ENCODE measurements at places on chromosomes 6 and 20. TPM values are rescaled to one million over a fixed set of nuclear protein-coding genes. Genes with fewer than 3 reads are reported as not detected.

Gene MROH8
- total RNA-seq = 3.6 TPM

Gene PPP2R5D
- 52.3 TPM for total RNA-seq

Gene CST3
- 383 TPM for total RNA-seq

Gene LIME1
- total RNA-seq = 9.3 TPM

Gene SEMG1
- not detected for total RNA-seq

Gene CBLN4
- total RNA-seq = not detected

Gene C20orf141
- total RNA-seq = not detected

Gene RRAGD
- total RNA-seq = 1.3 TPM

Gene SLC52A3
- total RNA-seq = not detected

Gene PXDC1
- 48.8 TPM for total RNA-seq

Gene SLC35D3
- not detected for total RNA-seq

Gene KIAA0408
- 3.8 TPM for total RNA-seq

Gene CRISP2
- not detected for total RNA-seq

Gene TTBK1
- under 0.01 TPM for total RNA-seq

Gene HS3ST5
- total RNA-seq = not detected

Gene LRP11
- total RNA-seq = 125 TPM

Gene TRIM38
- total RNA-seq = 15.1 TPM

Gene RPP21
- 52.3 TPM for total RNA-seq

Gene VSX1
- not detected for total RNA-seq

Gene FAM217A
- not detected for total RNA-seq

Gene OR2H1
- total RNA-seq = not detected

Gene LY6G5C
- 0.73 TPM for total RNA-seq

Gene MAS1
- total RNA-seq = not detected

Gene CST4
- total RNA-seq = not detected

Gene THBS2
- 141 TPM for total RNA-seq

Gene METTL24
- 0.44 TPM for total RNA-seq

Gene CD24
- total RNA-seq = 1.9 TPM

Gene OPN5
- total RNA-seq = not detected

Gene GSS
- total RNA-seq = 79.8 TPM

Gene SNAP91
- not detected for total RNA-seq

Gene SLC25A27
- total RNA-seq = 9.9 TPM

Gene SERAC1
- total RNA-seq = 16.2 TPM

Gene RIPOR3
- total RNA-seq = 10.6 TPM

Gene HNF4A
- not detected for total RNA-seq

Gene TNF
- total RNA-seq = not detected

Gene PACSIN1
- total RNA-seq = 0.15 TPM

Gene RHAG
- total RNA-seq = not detected

Gene DSE
- total RNA-seq = 122 TPM

Gene MRAP2
- 0.50 TPM for total RNA-seq

Gene ABHD12
- total RNA-seq = 66.0 TPM

Gene ZNF391
- total RNA-seq = 1.8 TPM

Gene SYTL3
- total RNA-seq = 4.9 TPM

Gene BPIFB2
- total RNA-seq = not detected

Gene PSMB8
- total RNA-seq = 54.6 TPM

Gene PRRC2A
- 50.6 TPM for total RNA-seq

Gene GPLD1
- not detected for total RNA-seq

Gene CTCFL
- not detected for total RNA-seq

Gene ZBTB46
- total RNA-seq = 9.9 TPM

Gene BPIFA1
- not detected for total RNA-seq

Gene TFB1M
- total RNA-seq = 15.2 TPM

Gene TAF4
- 6.0 TPM for total RNA-seq

Measured in smooth muscle cell of trachea (primary cell).